ENCODE measurements at places on chromosomes 11 and 22. TPM values are rescaled to one million over a fixed set of nuclear protein-coding genes. Genes with fewer than 3 reads are reported as not detected.

The DGCR6 gene
- total RNA-seq: 0.19 TPM

The KCNJ5 gene
- under 0.01 TPM for total RNA-seq

The LDLRAD3 gene
- total RNA-seq: 18.9 TPM

The OR52N4 gene
- total RNA-seq: not detected

The RIMBP3C gene
- total RNA-seq: 0.38 TPM

The SCGB1D2 gene
- not detected for total RNA-seq

The MS4A7 gene
- total RNA-seq: not detected

The YAP1 gene
- total RNA-seq: 157 TPM

The CRYBB2 gene
- not detected for total RNA-seq

The OR5B21 gene
- not detected for total RNA-seq

The UPK2 gene
- total RNA-seq: not detected

The RAG2 gene
- total RNA-seq: not detected

The CHRDL2 gene
- total RNA-seq: under 0.01 TPM

The MAPK8IP1 gene
- 4.2 TPM for total RNA-seq

The KRTAP5-7 gene
- not detected for total RNA-seq

The MPST gene
- total RNA-seq: 62.7 TPM

The KCNQ1 gene
- total RNA-seq: not detected

The PLAAT2 gene
- total RNA-seq: not detected

The REXO2 gene
- 271 TPM for total RNA-seq

The NCF4 gene
- under 0.01 TPM for total RNA-seq

The POU2AF1 gene
- total RNA-seq: not detected

The BACE1 gene
- total RNA-seq: 27.2 TPM

The YPEL4 gene
- total RNA-seq: 2.8 TPM

The NPAT gene
- 10.2 TPM for total RNA-seq

The ASPHD2 gene
- 2.5 TPM for total RNA-seq

The DNAJB13 gene
- total RNA-seq: under 0.01 TPM

The LRRC32 gene
- 57.8 TPM for total RNA-seq

The KDM4D gene
- 0.56 TPM for total RNA-seq

The PGA5 gene
- total RNA-seq: not detected

The MS4A6E gene
- not detected for total RNA-seq

The CCDC116 gene
- total RNA-seq: 0.19 TPM

The CLCF1 gene
- 3.4 TPM for total RNA-seq

The PDGFB gene
- total RNA-seq: 1.1 TPM

The OR51B4 gene
- not detected for total RNA-seq

The GRAP2 gene
- not detected for total RNA-seq

The OSBP2 gene
- total RNA-seq: 1.1 TPM

The PGR gene
- total RNA-seq: 0.19 TPM

The PPP6R2 gene
- 57.1 TPM for total RNA-seq

The RAB3IL1 gene
- total RNA-seq: 6.5 TPM

The EEF1G gene
- 1,480 TPM for total RNA-seq

The SLC22A25 gene
- total RNA-seq: not detected

The VSIG2 gene
- total RNA-seq: not detected

The SCUBE1 gene
- not detected for total RNA-seq

The MYEOV gene
- 4.8 TPM for total RNA-seq

The TH gene
- total RNA-seq: not detected
